ENCODE measurements at places on chromosomes 3 and 15.
A peak's percentile ranks its signal among the peaks of the same experiment; 100 is the strongest.

DNA sequence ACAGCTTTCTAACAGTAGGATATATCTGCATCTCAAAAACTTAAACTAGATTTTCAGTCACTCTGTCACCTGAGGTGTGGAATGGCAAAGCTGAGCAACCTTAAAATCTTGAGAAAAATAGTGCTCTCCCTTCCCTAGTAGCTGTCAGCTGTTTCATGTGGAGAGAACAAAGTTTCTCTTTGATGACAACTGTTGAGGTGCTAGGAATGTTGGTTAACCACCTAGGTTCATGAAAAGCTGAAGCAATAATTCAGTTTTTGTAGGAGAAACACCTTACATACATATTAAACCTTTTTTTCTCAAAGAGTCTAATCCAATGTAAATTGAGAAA is 40.8 kb downstream of the TCF12 start:
- no peak for DNase-seq

DNA sequence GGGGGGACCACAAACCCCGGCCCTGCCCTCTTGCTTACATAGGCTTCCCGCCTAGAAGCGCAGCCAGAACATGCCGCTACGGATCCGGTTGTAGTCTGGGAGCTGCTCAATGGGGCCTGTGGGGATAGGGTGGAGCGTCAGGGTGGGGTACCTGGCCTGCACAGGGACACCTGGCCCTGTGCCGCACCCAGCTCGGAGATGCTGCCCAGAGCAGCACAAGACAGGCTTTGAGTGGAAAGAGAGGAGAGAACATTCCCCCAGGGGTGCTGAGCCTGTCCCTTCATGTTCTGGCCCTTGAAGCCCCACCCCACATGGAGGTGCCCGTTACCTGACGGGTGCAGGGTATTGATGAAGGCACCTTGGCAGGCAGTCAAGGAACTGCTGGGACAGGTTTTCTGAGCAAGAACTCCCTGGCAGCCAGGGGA is 4.0 kb upstream of the COL7A1 start:
- DNase-seq = no peak

DNA sequence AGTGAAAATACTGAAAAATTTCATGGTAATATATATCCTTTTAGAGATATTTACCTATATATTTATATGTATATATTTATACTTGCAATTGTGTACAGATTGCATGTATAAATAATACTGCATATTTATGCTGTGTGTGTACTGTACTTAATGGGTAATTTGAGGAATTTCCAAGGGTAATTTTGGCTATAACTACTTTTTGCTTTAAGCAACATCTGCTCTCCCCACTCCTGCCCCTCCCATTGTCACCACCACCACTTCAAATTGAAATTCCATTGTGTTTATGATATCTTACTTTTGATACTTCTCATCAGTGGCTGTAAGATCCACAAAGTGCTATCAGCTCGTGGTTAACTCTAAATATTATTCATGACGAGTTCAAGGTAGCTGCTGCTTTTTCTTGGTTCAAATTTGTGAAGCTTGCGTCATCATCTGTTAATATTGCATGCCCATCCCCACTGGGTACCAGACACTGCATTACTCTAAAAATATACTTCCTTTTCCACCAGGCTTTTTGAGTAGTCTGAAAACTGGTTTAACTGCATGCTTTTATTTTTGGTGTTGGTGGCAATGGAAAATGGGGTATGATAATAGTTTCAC is 91.7 kb upstream of the MITF start:
- DNase-seq = no peak

DNA sequence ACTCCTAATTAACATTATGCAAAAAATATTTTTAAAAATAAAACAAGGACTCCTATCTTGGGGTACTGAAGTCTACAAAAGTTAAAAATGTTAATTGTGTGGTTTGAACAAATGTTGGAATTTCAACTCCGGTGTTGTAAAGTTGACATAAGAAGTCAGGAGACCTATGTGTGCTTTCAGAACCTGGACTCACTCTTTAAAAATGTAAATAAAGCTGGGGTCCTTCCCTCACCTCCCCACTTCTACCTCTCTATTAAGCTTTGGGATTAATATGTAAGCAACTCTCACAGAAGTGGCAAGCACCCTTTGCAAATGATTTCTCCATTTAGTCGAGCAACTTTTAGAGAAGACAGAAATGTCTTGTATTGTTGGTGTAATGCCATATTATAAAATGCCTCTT is 11.9 kb downstream of the MEIS2 start:
- DNase-seq = no peak

- no peak for DNase-seq
These were observed 114.5 kb downstream of the FMN1 start for GRCh38 chr15:33080006-33080405.

GRCh38 chr3:149512073-149512782 is 37.7 kb downstream of the TM4SF4 start:
- DNase-seq = no peak

DNA sequence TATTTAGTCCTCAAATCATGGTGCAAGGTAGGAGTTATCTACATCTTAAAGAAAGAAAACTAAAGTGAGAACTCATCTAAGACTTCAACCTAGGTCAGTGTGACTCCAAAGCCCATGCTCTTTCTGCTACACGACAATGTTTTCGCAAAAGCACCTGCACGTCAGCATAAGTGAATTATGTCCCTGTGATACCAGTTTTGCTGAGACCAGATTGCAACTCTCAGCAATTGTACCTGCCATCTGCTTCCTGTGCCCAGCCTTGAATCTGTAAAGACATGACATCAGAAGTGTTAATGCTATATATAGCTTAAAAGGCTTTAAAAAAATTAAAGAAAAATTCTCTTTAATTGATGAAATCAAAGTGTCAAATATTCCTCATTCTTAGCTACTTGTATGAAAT is 43.4 kb downstream of the RETNLB start:
- DNase-seq = no peak

DNA sequence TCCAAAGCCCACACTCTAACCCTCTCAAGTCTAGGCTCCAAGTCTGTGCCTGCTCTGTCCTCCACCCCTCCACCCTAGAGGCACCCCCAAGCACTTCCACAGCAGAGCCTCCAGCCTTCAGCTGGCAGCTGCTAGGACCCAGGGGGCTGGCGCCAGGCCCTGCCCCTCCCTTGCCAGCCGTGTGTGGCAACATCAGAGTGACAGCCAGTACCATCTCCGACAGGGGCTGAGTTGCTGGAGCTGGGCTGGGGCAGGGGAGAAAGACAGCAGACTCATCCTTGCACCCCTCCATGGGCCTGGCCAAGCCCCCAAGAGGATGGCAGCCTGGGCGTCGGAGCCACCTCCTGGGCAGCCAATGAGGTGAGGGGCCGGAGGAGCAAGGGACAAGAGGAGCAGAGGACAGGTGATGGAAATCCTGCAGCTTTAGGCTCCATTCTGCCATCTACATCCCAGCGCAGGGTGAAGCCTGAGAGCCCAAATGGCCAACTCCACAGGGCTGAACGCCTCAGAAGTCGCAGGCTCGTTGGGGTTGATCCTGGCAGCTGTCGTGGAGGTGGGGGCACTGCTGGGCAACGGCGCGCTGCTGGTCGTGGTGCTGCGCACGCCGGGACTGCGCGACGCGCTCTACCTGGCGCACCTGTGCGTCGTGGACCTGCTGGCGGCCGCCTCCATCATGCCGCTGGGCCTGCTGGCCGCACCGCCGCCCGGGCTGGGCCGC is at the start of gene GPR62:
TSS of gene GPR62 (plus strand) at position 207 of the 718 bp plus-strand sequence. CDS start at position 479, 272 bp downstream.
- DNase-seq = no peak

- DNase-seq = no peak
These were observed 274.1 kb downstream of the OTOL1 start for GRCh38 chr3:161770484-161771386.

DNA sequence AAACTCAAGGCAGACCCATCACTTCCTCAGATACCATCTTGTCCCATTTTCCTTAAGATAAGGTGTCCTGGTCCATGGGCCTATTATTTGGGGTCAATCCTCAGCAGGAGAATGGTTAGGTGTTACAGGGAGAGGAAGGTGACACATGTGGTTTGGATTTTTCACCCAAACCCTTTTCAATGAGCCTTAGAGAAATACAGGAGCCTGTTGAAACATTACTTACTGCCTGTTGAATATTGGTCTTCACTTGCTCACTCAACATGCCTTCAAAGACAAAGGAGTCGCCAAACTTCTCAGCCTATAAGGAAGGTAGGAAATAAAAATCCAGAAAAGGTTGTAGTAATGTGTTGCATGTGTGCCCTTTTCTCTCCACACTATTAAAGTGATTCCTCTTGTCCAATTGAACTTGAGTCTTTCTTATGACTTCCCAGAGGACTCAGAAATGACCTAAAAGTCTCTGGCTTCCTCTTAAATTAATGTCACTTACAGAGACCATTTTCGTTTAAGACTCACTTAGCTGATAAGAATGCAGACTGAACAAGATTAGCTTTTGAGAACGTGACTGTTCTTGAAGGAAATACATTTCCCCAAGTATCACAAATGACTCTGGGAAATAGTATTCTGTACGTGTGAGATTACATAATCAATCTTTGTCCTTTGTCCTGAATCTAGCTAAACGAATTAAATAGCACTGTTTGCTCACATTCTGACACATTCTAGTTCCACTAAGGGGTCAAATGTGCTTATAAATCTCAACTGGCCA is 17.8 kb downstream of the SUMF1 start:
- no peak for DNase-seq

- DNase-seq = no peak
These were observed 392.8 kb upstream of the WNT5A start for GRCh38 chr3:55879901-55880331.

GRCh38 chr15:40285151-40285550 is 2.3 kb upstream of the ANKRD63 start:
- DNase-seq = no peak

- no peak for DNase-seq
These were observed 36.1 kb downstream of the CD200R1L start for GRCh38 chr3:112810561-112810960.

GRCh38 chr15:60890375-60891230 is 338.5 kb downstream of the RORA start:
- no peak for DNase-seq

GRCh38 chr3:7432610-7433009 is 571.7 kb downstream of the GRM7 start:
- no peak for DNase-seq

- no peak for DNase-seq
These were observed 117.1 kb upstream of the MLF1 start for GRCh38 chr3:158453865-158454264.

- DNase-seq = no peak
These were observed 13.0 kb downstream of the NKTR start for GRCh38 chr3:42613462-42613861.

GRCh38 chr3:81218023-81218422 is 543.4 kb downstream of the GBE1 start:
- DNase-seq = no peak

GRCh38 chr3:125067225-125067624 is 11.4 kb upstream of the HEG1 start:
- no peak for DNase-seq

GRCh38 chr3:174498638-174499037 is 360.5 kb upstream of the NAALADL2 start:
- peak; percentile 55 for DNase-seq

DNA sequence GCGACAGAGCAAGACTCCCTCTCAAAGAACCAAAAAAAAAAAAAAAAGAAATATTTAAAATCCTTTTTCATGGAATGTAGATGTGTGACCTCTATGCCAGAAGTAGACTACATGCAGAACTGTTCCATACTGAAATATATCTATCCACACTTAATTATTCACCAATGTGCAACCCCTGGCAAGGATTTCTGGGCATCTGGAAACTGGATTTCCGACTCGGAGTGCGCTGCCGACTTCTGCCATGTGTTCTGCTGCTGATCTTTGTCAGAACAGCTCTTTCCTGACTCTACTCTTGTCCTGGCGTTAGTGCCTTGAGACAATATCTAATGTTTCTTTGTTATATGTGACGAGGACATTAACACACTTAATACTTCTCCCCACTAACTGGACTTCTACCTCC is 11.7 kb downstream of the LIPH start:
- DNase-seq = no peak

- DNase-seq = no peak
These were observed 157.9 kb downstream of the FAM43A start for GRCh38 chr3:194843556-194843955.

GRCh38 chr15:98139337-98139736 is 178.8 kb downstream of the ARRDC4 start:
- DNase-seq = no peak

DNA sequence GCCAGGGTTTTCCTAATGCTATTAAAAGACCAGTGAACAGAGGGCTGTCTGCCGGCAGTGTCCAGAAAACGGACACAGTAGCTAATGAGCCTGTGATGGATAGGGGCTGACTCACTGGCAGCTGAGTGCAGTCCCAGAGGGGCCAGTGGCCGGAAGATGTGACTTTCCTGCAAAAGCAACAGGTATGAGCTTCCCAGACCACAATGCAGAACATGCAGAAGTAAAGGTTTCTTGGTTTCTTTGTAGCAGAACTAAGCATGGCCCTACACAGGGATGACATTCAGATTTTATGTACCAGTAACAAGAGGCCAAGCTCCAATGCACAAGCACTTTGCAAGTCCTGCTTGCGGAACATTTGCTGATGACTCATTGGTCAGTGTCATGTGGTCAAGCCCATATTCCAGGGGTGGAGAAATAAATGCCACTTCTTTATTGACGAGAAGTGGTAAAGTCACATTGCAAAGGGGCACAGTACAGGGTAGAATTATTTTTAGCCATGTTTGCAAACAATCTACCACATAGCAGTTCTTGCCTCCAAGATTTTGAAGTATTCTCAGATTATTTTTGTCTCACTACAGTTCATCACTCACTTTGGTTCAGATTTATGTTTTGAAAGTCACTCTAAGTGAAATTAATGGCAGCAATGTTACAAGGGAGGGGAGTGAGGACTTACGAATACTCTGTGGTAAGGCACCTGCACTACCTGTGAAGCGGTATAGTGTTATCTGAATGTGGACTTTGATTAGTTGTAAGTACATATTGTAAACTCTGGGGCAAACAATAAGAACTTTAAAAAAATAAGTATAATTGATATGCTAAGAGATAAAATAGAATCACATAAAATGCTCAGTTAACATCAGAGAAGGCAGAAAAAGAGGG is 263.3 kb downstream of the ABHD5 start:
- no peak for DNase-seq

GRCh38 chr3:124048967-124049798 is 57.3 kb upstream of the ROPN1 start:
- DNase-seq = no peak

DNA sequence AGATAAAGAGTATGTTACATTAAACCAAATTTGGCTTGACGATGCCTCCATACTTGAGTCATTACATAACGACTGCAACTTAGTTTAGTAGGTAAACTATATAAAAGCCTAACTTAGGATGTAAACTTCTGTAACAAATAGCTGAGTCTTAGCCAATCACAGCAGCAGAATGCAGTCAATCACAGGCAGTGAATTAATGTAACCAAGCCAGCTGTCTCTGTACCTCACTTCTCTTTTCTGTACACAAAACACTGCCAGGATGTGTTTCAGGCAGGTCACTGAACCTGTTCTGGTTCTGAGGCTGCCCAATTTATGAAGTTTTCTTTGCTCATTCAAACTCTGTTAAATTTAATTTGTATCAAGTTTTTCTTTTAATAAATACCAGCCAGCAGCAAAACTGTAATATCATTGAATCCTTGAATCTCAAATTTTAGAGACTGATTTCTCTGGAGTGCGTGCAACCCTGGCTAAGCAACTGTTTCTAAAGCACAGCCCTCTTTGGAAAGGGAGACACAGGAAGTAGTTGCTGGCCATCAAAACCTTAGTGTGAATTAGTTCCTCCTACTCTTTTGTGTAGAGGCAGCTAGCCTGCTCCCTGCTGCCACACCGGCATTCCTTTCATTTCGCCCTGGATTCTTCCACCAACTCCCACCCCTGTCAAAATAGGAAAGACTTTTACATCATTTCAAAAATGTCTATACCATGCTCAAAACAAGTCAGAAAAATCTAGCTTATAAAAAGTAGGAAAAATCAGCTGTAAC is 15.2 kb downstream of the RFTN1 start:
- no peak for DNase-seq

Measured in fibroblast of skin of left quadriceps (primary cell).